Ascending aorta (tissue), 2 donors: ENCODE measurements at places on chromosomes 4 and X. TPM values are rescaled to one million over a fixed set of nuclear protein-coding genes. Genes with fewer than 3 reads are reported as not detected.

DNA sequence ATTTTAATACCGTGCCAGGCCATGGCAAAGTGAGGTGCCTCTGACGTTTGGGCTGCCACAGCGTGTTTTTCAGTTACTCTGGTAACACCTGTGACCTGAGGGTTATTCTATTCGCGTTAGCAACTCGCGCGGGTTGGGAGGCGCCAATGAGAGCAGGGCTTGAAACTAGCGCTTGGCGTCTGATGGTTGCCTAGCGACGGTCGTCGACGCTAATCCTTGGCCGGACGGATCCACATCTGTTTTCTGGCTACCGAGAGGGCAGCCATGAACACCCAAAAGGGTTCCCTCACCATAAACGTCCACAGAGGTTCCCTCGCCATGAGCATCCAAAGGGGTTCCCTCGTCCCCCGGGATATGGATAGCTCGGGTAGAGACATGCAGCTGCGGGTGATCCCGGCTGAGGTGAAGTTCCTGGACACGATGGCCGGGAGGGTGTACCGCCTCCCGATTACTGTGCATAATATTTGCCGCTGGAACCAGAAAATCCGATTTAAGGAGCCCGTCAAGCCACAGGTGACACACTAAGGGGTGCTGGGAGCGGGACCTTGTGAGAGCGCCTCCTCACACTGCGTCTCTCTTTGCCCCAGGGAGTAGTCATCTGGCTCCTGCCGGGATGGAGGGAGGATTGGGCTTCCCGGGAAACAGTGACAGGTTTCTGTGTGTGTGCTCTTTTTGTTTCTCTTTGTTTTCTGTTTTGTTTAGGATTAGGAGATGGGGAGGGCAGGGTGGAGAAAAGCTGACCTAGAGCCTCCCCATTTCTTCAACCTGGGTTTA, at the start of gene CFAP47:
CFAP47 (plus strand) TSS at position 199 of the 774 bp plus-strand sequence; CDS start at position 265, 66 bp downstream.
- no peak for DNase-seq

DNA sequence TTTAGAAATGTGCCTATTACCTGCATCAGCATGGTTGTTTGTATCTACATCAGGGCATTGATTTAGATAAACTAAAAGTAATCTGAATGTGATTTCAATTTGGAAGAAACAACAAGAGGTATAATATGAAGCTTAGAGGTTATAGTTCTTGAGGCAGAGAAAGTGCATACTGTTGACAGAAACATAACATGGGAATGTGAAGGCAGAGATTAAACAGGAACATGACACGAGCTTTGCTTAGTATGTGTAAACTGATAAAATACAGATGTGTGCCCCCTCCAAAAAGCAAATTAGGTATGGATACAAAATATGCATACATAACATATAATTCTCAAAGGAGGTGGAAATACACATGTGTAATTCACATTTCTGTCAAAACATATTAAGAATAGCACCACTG, 1180.2 kb upstream of the ADGRL3 start:
- DNase-seq, result no peak

DNA sequence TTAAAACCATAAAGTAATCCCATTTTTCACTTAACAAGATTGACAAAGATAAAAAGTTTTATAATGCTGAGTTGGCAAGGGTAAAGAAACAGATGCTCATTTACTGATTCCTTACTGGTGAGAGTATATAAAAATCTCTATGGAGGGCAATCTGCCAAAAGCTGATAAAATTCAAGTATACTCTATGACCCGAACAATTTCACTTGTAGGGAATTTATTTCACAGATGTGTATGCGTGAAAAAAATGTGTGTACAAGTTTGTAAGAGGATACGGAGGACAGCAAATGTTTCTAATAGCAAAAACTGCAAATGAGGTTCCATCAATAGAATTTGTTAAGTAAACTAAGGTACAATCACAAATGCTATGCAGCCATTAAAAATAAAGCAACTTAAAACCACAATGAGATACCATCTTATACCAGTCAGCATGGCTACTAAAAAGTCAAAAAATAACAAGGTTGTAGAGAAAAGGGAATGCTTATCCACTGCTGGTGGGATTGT, 23.4 kb downstream of the DHX15 start:
- DNase-seq, result no peak

DNA sequence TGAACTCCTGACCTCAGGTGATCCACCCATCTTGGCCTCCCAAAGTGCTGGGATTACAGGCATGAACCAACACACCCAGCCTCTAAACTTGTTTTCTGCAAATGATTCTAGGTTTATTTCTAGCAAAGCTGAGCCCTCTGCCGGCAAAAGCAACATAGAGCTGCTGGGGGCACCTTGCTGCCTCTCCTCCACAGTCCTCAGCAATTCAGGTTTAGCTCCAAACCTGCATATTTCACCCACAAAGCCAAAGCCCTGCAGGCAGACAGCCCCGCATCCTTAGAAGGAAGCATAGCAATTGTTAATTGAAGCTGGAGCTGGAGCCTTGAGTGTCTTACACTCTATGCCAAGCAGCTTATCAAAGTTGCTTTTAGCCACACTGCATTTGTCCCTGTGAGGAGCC, 24.9 kb upstream of the OCIAD2 start:
- DNase-seq, result no peak

Gene TMEM33
- 65.1 TPM for total RNA-seq

Gene TCEAL7
- total RNA-seq, result not detected
